ENCODE measurements at places on chromosomes 1 and 21. TPM values are rescaled to one million over a fixed set of nuclear protein-coding genes. Genes with fewer than 3 reads are reported as not detected.

- peak; percentile 15 for DNase-seq
- H3K27ac ChIP-seq, result no peak overlapping the region
- H3K27me3 ChIP-seq, result no peaks in the 10 kb centered on the region
- peaks cover 9% of the 10 kb centered on the region for H3K4me1 ChIP-seq
- no peak overlapping the region for H3K4me3 ChIP-seq
Observed at GRCh38 chr1:235199441-235199840, 38.4 kb upstream of the RBM34 start.

GRCh38 chr21:43923391-43923790, 58.4 kb downstream of the AGPAT3 start:
- peaks cover 85% of the 10 kb centered on the region for H3K4me1 ChIP-seq
- H3K27ac ChIP-seq, result no peak overlapping the region
- no peaks in the 10 kb centered on the region for H3K36me3 ChIP-seq
- no peak overlapping the region for H3K4me3 ChIP-seq

The EDARADD gene
- total RNA-seq, result 8.9 TPM

The CNN3 gene
- total RNA-seq, result 257 TPM
